Colonic mucosa (tissue), 4 donors: ENCODE measurements at places on chromosomes 3 and 15. TPM values are rescaled to one million over a fixed set of nuclear protein-coding genes. Genes with fewer than 3 reads are reported as not detected.

Gene ROBO1
- 9.4 TPM for total RNA-seq

Gene LARP6
- 3.5 TPM for total RNA-seq

Gene AADACL2
- total RNA-seq, result not detected

Gene ABHD14A
- total RNA-seq, result 7.4 TPM

- no peaks in the 10 kb centered on the region for H3K27me3 ChIP-seq
- H3K36me3 ChIP-seq, result no peaks in the 10 kb centered on the region
- H3K4me3 ChIP-seq, result no peak overlapping the region
- H3K4me1 ChIP-seq, result no peaks in the 10 kb centered on the region
These were observed 94.2 kb downstream of the ZBTB20 start for GRCh38 chr3:115052906-115053305.

- H3K27me3 ChIP-seq, result no peaks in the 10 kb centered on the region
- DNase-seq, result no peak
- H3K27ac ChIP-seq, result no peak overlapping the region
These were observed 87.6 kb downstream of the PDCD6IP start for GRCh38 chr3:33886015-33886414.

- no peak overlapping the region for H3K27ac ChIP-seq
- no peaks in the 10 kb centered on the region for H3K27me3 ChIP-seq
- no peak overlapping the region for H3K4me3 ChIP-seq
- H3K4me1 ChIP-seq, result no peaks in the 10 kb centered on the region
These were observed 165.6 kb downstream of the NSMCE3 start for GRCh38 chr15:29103824-29104565.

DNA sequence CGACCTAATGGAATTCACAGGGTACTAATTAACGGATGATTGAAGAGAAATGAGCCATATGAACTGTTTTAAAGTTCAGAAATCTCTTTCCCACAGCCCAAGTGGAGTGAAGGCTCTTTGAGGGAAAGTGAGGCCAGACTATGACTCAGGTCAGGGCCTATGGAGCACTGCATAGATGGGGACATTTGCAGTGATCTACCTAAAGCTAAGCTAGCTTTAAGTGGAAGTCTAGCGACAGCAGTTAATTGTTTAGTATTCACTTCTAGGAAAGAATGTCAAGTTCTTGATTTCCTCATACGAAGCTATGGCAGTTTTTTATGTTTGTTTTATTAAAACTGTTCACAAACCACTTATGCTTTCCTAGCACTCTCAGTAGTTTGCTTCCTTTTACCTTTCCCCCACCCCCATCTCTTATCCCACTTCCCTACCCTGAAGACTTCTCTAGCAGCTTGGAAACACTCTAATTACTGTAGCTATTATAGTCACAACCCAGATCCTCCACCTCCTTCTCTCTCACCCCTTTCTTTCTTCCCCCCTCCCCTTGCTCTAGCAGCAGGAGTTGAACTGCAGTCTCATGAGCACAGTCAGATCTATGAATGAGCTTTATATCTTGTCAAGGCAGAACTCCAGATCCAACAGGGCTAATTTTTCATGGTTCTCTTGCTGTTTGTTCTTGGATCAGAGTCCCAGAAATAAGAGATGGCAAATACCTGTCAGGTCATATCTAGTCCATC is 6.2 kb downstream of the ZNF609 start:
- no peak for DNase-seq
- H3K27ac ChIP-seq, result no peak overlapping the region
- H3K36me3 ChIP-seq, result no peaks in the 10 kb centered on the region
- no peak overlapping the region for H3K4me3 ChIP-seq
- H3K4me1 ChIP-seq, result no peaks in the 10 kb centered on the region
- H3K27me3 ChIP-seq, result no peaks in the 10 kb centered on the region

DNA sequence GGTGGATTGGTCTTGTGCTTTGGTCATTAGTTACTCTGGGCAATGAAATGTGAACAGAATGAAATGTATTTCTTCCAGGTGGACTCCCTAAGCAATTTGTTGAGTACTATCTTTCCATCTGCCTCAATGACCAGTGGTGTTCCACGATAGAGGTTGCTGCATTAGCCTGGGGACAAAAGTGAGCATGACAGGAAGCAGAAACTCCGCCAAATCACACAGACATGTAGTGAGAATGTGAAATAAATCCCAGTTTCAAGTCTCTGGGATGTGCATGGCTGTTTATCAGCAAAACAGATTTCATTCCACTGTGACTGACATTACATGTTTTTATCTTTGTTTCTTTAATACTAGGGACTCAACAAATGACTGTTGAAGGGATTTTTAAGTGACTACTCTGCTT is 63.3 kb upstream of the DCBLD2 start:
- no peak overlapping the region for H3K27ac ChIP-seq
- H3K4me1 ChIP-seq, result no peaks in the 10 kb centered on the region
- H3K27me3 ChIP-seq, result no peaks in the 10 kb centered on the region
- no peak overlapping the region for H3K4me3 ChIP-seq

GRCh38 chr3:122298239-122298638 is 26.8 kb upstream of the CSTA start:
- H3K4me3 ChIP-seq, result no peak overlapping the region
- no peaks in the 10 kb centered on the region for H3K27me3 ChIP-seq
- DNase-seq, result no peak
- no peaks in the 10 kb centered on the region for H3K36me3 ChIP-seq
- H3K27ac ChIP-seq, result no peak overlapping the region
- no peaks in the 10 kb centered on the region for H3K4me1 ChIP-seq

GRCh38 chr3:18937574-18937973 is 210.7 kb upstream of the KCNH8 start:
- H3K27ac ChIP-seq, result no peak overlapping the region
- no peaks in the 10 kb centered on the region for H3K36me3 ChIP-seq
- no peak for DNase-seq
- no peak overlapping the region for H3K4me3 ChIP-seq
